ENCODE measurements at places on chromosomes 2 and 18.

GRCh38 chr2:27489118-27489497 is 435 bp downstream of the IFT172 start:
- no peak for DNase-seq

- no peak for DNase-seq
Measured at GRCh38 chr18:72700961-72701710, 157.0 kb upstream of the CBLN2 start.

- no peak for DNase-seq
Measured at GRCh38 chr2:132667706-132668105, 2.3 kb downstream of the LYPD1 start.

DNA sequence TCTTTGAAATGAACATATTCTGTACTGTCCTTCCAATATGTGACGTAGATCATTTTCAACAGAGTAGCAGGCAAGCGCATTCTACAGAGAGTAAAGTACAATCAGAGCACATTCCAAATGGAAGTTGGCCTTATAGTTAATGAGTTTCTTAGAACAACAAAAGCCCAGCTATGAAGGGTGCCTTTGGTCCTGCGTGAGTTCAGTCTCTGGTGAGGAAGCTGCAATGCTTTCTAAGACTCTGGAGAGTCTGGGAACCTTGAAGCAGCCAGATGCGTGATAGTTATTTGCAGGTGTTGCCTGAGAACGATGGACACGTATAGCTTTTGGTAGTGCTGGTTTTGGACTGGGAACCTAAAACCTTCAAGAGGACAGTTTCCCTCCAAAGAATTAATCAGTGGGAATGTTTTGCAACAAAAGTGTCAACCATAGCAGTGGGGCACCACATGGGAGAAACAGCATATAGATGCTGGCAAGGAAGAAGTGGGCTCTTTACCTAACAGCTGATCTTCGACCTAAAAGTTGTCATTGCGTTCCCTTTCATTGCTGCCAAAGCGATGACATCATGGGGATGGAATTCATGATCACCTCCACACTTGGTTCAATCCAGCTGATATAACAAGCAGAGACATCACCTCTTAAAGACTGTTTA is 9.3 kb upstream of the SNORC start:
- no peak for DNase-seq

- DNase-seq, result no peak
Measured at GRCh38 chr18:53785811-53786210, 438.7 kb downstream of the MBD2 start.

- DNase-seq, result peak; percentile 7
Measured at GRCh38 chr18:10081492-10081891, 167.7 kb downstream of the VAPA start.

DNA sequence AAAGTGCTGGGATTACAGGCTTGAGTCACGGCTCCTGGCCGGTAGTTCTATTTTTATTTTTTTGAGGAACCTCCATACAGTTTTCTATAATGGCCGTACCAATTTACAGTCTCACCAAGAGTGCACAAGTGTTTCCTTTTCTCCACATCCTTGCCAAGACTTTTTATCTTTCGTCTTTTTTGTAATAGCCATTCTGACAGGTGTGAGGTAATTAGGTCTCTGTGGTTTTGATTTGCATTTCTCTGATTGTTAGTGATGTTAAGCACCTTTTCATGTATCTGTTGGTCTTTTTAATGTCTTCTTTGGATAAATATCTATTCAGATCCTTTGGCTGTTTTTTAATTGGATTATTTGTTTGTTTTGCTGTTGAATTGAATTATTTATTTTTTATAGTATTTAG is 9.3 kb downstream of the ARMC9 start:
- no peak for DNase-seq

DNA sequence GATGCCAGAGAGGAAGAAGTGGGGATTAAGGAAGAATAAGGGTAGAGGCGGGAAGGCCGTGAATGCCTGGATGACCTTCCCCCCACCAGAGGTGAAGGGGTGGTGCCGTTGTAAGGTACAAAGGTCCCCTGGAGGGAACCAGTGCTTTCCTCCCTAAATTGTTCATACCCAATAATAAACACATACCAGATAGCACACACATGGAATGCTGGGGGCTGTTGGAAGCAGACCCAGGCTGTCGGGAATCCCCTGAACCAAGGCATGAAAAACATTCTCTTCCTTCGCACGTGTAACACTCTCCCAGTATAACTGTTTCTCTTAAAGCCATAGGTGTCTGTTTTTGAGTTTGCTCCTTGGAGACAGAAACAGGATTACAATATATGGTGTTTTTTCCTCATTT is 107.1 kb upstream of the CTAGE1 start:
- no peak for DNase-seq

DNA sequence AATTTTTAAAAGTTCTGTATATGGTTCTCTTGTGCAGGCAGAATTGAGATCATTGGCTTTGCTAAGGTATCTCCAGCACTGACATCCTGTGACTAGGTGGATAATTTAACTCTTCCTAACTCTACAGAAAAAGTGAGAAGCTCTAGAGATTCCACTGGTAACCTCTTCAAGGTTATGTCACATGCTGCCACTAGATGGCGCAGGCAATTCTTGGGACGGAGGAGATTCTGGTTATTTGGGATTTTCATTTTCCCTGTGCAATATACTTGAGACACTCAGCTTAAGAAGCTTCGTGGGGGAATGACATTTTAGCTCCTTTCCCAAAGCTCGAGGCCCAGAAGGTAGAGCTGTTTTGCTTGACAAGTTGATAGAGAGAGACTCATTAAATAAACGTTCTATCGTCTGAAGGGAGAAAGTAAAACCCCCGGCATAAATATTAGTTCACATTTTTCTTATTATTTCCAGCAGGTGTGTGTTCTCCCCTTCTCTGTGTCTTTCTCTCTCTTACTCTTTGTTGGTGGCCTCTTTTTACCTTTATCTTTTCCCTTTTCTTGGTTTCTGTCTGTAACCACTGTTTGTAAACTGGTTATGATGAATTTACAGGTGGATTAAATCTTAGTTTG is 26.6 kb upstream of the LANCL1 start:
- DNase-seq, result peak; percentile 57

- DNase-seq, result peak; percentile 67
Measured at GRCh38 chr2:44244135-44244871, 31.0 kb upstream of the SLC3A1 start.

- DNase-seq, result no peak
Measured at GRCh38 chr2:178865999-178866398, 58.8 kb upstream of the TTN start.

GRCh38 chr18:71209944-71210343 is 921.1 kb downstream of the SOCS6 start:
- DNase-seq, result no peak

- no peak for DNase-seq
Measured at GRCh38 chr2:233817995-233818638, 36.2 kb downstream of the HJURP start.

DNA sequence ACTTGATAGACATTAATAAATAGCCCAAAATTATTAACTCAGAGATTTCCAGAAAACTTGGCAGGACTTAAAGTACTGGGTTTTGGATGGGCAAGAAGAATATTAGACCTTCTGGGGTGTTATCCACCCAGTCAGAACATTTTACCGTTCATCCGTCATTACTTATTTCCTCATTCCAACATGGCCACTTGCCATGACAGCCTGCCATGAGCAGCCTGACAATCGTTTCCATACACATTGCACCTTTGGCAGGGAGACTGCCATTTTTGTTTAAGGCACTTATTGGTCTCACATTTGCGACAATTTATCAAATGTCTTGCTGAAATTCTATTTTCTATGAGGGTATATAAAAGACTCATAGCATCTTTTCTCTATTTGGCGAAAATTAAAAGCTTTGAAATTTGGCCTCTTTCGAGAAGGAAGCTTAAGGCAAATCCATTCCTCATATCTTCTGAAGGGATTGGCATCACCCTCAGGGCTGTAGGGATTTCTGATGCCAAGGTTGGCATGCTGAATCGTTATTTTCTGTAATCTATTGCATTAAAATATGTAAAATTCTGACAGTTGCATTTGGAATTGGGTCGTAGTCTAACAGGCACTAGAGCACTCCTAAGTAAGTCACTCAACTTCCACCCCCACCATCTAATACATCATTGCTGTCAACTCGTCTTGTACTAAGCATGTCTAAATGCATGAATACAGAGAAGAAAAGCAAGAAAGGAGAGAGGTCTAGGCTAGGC is 406.3 kb upstream of the PIK3C3 start:
- no peak for DNase-seq

GRCh38 chr2:3168230-3168891 is 209.3 kb downstream of the EIPR1 start:
- DNase-seq, result peak; percentile 28

DNA sequence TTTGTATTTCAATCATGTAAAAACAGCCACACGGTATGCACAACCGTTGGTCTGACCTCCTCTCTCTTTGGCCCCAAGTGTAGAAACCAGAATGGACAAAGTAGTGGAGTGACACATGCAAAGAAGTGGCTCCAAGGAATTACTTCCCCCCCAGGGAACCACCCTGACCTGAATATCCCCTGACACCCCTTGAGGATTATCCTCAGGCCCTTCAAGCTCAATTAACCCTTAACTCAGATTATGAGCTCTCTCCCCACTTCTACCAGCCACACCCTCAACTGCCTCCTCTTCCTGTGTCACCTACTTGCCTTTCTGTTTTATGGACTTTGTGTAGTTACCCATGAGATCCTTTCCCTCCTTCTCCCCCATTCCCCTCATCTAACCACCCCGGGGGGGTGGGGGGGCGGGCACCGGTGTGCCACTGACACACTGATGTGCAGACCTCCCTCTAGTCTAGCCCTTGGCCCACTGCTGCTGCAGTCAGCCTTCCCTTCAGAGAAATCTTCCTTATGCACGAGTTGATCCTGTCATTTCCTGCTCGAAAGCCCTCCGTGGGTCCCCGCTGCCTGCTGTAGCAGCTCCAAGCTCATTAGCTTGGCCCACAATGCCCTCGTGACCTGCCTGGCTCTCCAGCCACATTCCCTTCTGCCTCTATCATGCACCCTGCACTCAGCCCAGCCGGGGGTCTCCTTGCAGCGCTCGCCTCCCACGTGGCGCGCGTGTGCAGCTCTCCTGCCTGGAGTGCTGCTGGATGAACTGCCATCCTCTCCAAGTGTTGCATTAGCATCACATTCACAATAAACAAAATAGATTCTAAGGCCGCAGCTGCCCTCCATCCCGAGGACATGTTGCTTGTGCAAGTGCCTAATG is 40.1 kb upstream of the TMEM177 start:
- DNase-seq, result no peak

DNA sequence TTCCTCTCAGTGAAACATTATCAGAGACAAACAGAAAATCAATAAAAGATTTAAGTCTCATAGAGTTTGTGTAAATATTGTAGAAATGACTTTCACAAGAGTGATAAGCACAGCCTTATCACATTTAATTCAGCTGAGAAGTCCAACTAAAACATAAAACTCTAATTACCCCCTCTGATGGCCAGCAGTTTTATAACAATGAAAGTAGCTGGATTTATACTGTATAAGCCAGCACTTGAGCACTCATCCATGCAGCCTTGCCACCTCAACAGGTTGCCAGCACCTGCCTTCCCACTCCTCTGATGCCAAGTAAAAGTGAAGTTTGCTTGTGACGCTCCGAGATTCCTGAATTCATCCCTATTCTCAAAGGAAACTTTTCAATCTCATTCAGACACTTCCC is 103.0 kb upstream of the STK39 start:
- DNase-seq, result peak; percentile 72

GRCh38 chr18:73850782-73851181 is 296.9 kb downstream of the FBXO15 start:
- no peak for DNase-seq

- DNase-seq, result no peak
Measured at GRCh38 chr2:136135921-136136906, 18.3 kb upstream of the CXCR4 start.

DNA sequence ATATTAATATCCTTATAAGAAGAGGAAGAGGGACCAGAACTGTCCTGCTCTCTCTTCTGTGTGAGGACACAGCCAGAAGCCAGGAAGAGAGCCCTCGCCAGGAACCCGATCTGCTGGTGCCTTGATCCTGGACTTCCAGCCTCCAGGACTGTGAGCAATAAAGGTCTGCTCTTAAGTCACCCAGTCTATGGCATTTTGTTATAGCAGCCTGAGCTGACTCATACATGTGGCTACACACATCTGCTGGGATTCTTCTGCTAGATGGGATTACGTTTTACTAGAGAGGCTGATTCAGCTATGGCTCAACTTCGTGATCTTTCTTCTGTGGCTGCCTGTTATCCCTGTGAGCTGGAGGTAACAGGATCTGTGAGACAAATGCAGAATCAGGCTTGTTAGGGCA is 29.6 kb downstream of the ARL4C start:
- no peak for DNase-seq

DNA sequence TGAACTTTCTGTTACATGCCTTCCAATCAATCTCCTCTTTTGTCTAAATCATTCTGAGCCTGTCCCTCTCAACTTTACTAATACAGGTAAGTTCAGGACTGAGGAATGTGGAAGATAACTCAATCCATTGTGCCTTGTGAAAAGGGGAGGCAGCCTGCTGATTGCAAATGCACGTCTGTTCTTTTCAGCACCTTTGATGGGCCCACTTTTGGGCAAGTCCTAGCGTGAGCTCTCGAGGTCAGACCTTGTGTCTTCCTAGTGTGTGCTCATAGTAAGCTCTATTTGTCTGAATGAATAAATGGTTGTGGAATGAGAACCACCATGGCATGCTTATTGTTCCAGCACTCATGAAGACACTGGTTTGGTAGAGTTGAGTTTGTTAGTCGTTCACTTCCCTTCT is 50.4 kb upstream of the REL start:
- DNase-seq, result no peak

DNA sequence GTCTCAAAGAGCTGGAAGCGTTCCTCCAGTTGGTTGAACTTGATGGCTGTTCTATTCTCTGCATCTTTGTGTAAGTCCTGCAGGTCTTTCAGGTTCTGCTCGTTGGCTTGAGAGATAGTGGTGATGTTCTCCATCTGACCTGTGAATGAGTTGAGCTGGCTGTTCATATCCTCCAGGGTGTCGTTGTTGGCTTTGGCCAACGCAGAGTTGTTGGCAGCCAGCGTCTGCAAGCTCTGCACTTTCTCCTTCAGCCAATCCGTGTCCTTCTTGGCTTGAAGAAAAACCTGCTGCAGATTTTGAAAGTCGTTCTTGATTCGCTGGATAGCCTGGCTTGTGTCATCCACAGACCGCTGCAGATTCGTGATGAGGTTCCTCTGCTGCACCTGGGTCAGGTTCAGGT is 78.8 kb upstream of the THOC1 start:
- DNase-seq, result no peak

- no peak for DNase-seq
Measured at GRCh38 chr2:116545286-116546068, 1269.0 kb upstream of the DDX18 start.

DNA sequence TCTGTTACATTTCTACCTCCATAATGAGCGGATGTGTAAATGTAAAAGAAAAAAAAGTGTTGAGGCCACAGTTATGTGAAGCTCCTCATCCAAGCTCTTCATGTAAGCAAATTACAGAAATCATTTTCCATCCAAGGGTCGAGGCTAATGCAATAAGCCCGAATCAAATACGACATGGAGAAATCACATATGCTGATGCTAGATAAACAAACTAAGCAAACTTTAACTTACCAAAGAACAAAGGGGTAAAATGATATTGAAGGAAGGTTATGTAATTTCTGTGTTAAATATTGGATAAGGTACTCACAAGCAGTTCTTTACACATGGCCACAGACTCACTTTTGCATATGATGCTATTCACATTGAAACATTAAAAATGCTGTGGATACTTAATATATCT is 310.2 kb upstream of the ID2 start:
- DNase-seq, result no peak
